Fibroblast of upper back skin (primary cell): ENCODE measurements at places on chromosomes 7 and 10.

GRCh38 chr10:58642916-58643428, 130.3 kb downstream of the BICC1 start:
- DNase-seq = no peak

GRCh38 chr7:35975851-35976454, 175.1 kb downstream of the SEPTIN7 start:
- DNase-seq = peak; percentile 73

- no peak for DNase-seq
Measured at GRCh38 chr7:128777156-128778123, 1.8 kb upstream of the OPN1SW start.

- DNase-seq = peak; percentile 88
Measured at GRCh38 chr7:29987811-29988317, 1.7 kb downstream of the SCRN1 start.

- DNase-seq = no peak
Measured at GRCh38 chr10:20672741-20673140, 224.4 kb downstream of the NEBL start.

- no peak for DNase-seq
Measured at GRCh38 chr7:7843972-7844371, 124.6 kb upstream of the GLCCI1 start.

DNA sequence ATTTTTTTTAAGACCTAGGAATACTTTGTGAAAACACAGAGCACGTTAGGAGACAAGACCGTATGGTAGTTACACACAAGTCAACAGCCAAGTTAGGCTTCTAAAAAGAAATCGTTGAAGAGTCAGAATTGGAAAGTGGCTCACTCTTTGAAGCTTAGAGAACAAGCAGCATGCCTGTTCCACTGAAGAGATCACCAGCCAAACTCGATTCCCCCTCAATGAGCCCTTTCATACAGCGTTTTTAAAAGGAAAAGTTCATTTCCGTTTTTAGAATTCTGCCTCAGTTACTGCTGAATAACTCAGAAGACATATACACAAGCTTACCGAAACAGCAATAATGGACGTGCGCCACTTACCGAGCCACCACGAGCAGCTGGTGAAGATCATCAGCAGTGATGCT, 41.0 kb downstream of the MCMBP start:
- no peak for DNase-seq

DNA sequence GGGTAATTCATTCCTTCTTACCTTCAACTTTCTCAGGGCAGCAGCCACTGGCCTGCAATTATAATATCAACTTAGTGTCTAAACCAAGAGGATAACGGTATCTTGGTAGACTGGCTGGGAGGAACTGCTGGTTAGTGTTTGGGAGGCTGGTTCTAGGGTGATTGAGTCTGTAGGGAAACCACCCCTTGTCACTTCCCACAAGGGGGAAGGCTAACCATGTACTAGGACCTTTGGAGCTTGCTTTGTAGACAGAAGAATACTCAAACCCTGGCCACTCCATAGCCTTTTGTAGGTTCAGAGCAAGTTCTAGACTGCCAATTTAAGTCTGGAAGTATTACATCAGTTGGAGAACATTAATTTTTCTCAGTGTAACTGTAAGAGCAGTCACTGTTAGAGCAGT, 51.3 kb downstream of the NHLRC2 start:
- no peak for DNase-seq

- no peak for DNase-seq
Measured at GRCh38 chr10:129440247-129440646, 26.8 kb upstream of the MGMT start.

DNA sequence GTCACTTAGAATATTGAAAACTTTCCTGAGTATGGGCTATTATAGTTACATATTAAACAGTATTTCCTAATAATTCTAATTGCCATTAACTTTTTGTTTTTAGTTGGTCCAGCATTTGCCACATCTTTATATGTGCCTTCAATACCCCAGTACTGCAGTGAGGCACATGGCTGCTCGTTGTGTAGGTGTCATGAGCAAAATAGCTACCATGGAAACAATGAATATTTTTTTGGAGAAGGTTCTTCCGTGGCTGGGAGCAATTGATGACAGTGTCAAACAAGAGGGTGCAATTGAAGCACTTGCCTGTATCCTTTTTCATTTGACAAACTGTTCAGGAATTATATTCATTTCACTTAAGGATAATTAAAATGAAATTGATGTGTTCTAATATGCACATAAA, 72.7 kb downstream of the BTAF1 start:
- DNase-seq = no peak

- no peak for DNase-seq
Measured at GRCh38 chr10:132941640-132942051, 724 bp downstream of the CFAP46 start.

DNA sequence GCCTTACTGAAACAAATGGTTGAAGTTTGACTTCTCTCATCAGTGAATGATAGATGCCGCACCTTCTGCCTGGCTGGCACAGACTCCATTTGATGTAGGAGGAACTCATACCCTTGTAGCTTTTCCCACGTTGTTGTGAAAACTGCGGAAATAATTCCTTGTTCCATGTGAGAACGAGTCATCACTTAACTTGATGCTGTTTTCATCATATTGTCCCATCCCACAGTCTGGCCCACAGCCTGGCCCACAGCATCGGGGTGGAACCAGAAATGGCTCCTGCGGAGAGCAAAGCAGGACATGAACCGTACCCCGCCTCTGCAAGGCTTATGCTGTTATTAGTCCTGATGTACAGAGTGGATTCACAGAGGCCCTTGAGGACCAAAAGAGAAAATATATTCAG, 587.0 kb downstream of the SDK1 start:
- DNase-seq = no peak

GRCh38 chr7:51995596-51996179, 679.1 kb upstream of the COBL start:
- no peak for DNase-seq

DNA sequence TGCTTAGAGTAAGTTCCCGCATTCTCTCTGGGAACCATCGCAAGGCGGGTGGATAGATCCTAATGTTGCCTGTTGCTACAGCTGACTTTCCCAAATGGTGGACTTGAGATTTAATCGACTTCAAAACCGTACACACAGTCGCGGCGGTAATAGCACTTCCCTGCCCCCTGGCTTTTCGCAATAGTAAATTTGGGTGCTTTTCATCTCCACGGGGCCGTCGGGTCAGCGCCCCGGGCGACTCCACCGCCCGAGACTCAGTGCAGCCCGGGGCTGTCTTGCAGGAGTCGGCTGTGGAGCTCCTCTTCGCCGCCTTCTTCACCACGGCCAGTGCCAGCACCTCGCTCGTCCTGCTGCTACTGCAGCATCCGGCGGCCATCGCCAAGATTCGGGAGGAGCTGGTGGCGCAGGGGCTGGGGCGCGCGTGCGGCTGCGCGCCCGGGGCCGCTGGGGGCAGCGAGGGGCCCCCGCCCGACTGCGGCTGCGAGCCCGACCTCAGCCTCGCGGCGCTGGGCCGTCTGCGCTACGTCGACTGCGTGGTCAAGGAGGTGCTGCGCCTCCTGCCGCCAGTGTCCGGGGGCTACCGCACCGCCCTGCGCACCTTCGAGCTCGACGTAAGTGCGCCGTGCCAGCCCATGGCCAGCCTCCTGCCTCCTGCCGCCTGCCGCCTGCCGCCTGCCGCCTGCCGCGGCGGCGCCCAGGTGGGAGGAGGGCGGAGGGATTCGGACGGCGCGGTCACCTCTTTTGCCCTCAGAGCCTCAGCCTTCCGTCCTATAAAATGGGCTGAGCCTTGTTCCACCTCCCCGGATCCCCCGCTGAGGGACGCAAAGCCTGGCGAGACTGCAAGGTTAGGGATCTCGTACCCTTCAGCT, 5.3 kb downstream of the CYP26C1 start:
- no peak for DNase-seq

DNA sequence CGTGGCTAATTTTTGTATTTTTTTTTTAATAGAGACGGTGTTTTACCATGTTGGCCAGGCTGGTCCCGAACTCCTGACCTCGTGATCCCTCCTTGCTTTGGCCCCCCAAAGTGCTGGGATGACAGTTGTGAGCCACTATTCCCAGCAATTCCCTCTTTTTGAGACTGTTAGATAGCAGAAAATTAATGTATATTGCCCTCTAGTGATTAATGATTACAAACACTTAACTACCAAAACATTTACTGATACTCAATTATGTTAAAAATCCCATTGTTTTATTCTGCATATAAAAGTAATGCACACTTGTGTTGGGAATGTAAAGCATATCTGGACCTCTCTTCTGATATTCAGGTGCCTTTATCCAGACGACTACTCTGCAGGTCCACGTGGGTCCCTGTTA, 41.2 kb upstream of the COBL start:
- DNase-seq = no peak

DNA sequence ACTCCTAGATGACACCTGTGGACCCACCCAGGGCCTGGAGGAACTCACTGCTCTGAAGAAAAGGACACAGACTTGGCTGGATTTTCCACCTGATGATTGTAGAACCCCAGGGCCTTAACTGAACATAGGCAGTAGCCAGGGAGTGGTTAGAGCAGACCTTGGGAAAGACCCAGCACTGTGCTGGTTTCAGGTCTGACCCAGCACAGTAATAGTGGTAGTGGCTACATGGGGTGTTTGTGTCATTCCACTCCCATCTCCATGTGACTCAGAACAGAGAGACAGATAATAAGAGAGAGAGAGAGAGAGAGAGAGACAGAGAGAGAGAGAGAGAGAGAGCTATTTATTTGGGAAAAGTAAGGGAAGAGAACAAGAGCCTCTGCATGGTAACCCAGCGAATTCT, 239.1 kb upstream of the MEOX2 start:
- no peak for DNase-seq
